ENCODE measurements at places on chromosomes 2 and 18. TPM values are rescaled to one million over a fixed set of nuclear protein-coding genes. Genes with fewer than 3 reads are reported as not detected.

SH3RF3 gene
- 8.8 TPM for total RNA-seq

ZNF2 gene
- 3.5 TPM for total RNA-seq

IFIH1 gene
- total RNA-seq: 35.1 TPM

CKAP2L gene
- total RNA-seq: 23.7 TPM

BCL11A gene
- 22.7 TPM for total RNA-seq

SLC9A4 gene
- total RNA-seq: 0.05 TPM

CSRNP3 gene
- 0.21 TPM for total RNA-seq

CXCR2 gene
- 0.36 TPM for total RNA-seq

RNPEPL1 gene
- 53.5 TPM for total RNA-seq

NRBP1 gene
- 60.3 TPM for total RNA-seq

ABCG8 gene
- not detected for total RNA-seq

TRIM43 gene
- not detected for total RNA-seq

CGREF1 gene
- total RNA-seq: not detected

COL5A2 gene
- 0.64 TPM for total RNA-seq

FIGN gene
- not detected for total RNA-seq

NCKAP5 gene
- total RNA-seq: 0.35 TPM

UGT1A5 gene
- not detected for total RNA-seq

MROH2A gene
- total RNA-seq: not detected

LRP1B gene
- total RNA-seq: not detected

KIF5C gene
- 0.37 TPM for total RNA-seq

OTOS gene
- total RNA-seq: not detected

CHRND gene
- total RNA-seq: not detected

IL1A gene
- total RNA-seq: 6.1 TPM

ILKAP gene
- total RNA-seq: 44.5 TPM

CNDP2 gene
- total RNA-seq: 174 TPM

CABYR gene
- total RNA-seq: 1.0 TPM

REL gene
- 52.4 TPM for total RNA-seq

PROKR1 gene
- total RNA-seq: not detected

EPB41L3 gene
- total RNA-seq: 0.21 TPM

PLGLB2 gene
- not detected for total RNA-seq

FBXO15 gene
- 0.29 TPM for total RNA-seq

ZSWIM2 gene
- total RNA-seq: not detected

GKN1 gene
- not detected for total RNA-seq

CRYGC gene
- not detected for total RNA-seq

NPAS2 gene
- total RNA-seq: 0.13 TPM

SLC38A11 gene
- not detected for total RNA-seq

SMPD4 gene
- 78.2 TPM for total RNA-seq

TSPYL6 gene
- not detected for total RNA-seq

SNRNP27 gene
- 37.4 TPM for total RNA-seq

AGXT gene
- total RNA-seq: 0.19 TPM

PCARE gene
- 0.08 TPM for total RNA-seq

LRRC30 gene
- not detected for total RNA-seq

RGPD3 gene
- 0.21 TPM for total RNA-seq

SUCLG1 gene
- total RNA-seq: 82.6 TPM
